ENCODE measurements at places on chromosomes 4 and X. TPM values are rescaled to one million over a fixed set of nuclear protein-coding genes. Genes with fewer than 3 reads are reported as not detected.
A peak's percentile ranks its signal among the peaks of the same experiment; 100 is the strongest.

Gene HSFX3
- not detected for total RNA-seq

- DNase-seq = no peak
These were observed 16.1 kb downstream of the HADH start for GRCh38 chr4:108005807-108006206.

Gene HS6ST2
- 4.8 TPM for total RNA-seq

DNA sequence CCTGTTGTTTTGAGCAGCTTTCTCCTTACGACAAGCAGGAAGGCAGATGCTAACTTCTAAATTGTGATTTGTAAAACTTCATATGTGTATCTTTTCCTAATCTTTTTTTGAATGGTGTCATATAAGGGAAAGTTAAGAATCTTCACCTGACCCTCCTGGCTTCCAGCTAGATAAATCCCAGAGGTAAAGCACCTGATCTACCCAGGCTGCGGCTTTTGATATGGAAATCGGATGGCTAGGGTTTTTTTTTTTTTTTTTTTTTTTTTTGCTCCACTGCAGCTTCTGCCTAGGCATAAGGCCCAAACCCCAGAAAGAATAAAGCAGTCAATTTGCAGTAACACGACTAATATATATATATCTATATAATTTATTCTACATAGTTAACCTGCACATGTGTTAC is 10.0 kb downstream of the MAB21L2 start:
- peak; percentile 24 for DNase-seq

DNA sequence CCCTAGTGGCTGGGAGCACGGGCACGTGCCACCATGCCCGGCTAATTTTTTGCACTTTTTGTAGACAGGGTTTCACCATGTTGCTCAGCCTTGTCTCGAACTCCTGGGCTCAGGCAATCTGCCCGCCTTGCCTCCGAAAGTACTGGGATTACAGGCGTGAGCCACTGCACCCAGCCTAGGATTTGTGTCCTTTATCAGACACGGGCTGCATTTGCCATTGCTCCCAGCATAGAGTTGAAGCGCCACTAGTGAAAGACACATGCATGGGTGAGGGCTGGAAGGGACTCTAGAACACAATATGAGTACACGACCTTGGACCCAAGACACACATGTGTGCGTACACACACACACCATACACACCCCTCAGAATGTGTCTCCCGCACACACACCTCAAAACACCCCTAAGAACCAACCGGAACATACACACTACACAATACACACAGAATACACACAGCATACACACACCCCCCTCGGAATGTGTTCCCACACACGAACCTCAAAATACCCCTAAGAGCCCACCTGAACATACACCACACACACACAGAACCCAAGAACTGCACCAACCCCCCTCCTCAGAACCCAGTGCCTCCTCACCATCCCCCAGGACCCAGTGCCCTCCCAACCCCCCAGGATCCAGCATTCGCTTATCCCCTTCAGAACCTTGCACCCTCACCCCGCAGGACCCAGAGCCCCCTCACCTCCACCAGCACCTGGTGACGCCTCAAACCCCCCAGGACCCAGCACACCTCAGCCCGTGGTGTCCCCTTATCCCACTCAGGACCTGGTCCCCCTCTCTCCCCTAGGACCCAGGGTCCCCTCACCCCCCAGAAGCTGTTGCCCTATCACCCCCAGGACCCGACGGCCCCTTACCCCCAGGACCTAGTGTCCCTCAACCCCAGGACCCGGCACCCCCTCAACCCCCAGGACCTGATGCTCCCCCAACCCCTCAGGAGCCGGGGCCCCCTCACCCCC is 1.0 kb downstream of the TNIP2 start:
- DNase-seq = no peak

- DNase-seq = no peak
These were observed 46.1 kb downstream of the TMEM131L start for GRCh38 chr4:153512162-153512852.

GRCh38 chr4:107999932-108000539 is 10.3 kb downstream of the HADH start:
- DNase-seq = no peak

Gene S100G
- not detected for total RNA-seq

Gene CT45A10
- not detected for total RNA-seq

Measured in H9 (cell line).